ENCODE measurements at places on chromosomes 6 and 20. TPM values are rescaled to one million over a fixed set of nuclear protein-coding genes. Genes with fewer than 3 reads are reported as not detected.

Gene RHAG
- not detected for total RNA-seq

DNA sequence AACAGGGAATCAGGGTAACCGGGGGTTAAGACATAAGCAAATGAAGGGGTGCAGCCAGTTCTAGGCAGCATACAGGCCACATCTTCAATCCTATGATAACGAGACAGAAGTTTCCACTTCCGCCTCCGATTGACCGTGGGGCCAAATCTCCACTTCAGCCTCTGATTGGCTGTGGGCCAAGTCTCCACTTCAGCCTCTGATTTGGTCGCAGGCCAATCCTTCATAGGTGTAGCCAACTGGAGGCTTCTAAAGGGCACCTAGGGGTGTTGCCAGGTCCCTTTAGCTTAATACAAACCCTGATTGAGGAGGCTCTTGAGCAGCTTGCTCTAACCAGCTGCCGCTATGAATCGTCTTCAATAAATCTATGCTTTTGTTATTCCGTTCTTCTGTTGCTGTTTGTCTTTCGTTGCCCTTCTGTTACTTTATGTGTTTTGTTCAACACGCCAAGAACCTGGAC is 2.1 kb upstream of the ERGIC3 start:
- peaks cover 17% of the 10 kb centered on the region for H3K4me1 ChIP-seq
- no peaks in the 10 kb centered on the region for H3K27me3 ChIP-seq
- DNase-seq: peak; percentile 50
- H3K27ac ChIP-seq: peak overlapping the region; percentile 63
- peaks cover 8% of the 10 kb centered on the region for H3K36me3 ChIP-seq
- peak overlapping the region; percentile 32 for H3K4me3 ChIP-seq

Gene VNN1
- total RNA-seq: not detected

Gene HS3ST5
- not detected for total RNA-seq

DNA sequence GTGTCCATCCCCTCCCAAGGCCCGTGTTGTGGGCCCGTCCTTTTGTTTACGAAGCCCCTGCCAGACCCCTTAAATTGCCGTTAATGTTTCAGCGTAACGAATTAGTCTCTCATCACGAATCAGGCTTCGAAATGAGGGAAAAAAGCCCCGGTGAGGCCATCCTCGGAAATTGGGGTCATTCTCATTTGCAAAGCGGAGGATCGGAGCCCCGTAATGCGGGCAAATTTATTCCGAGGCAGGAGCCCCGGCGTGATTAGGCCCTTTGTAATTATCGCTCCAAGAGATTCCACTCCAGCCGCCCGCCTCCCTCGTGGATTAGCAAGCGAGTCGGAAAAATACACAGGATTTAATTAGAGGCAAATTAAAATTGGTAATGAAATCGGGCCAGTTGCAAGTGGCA is 44.9 kb upstream of the MDFI start:
- H3K27me3 ChIP-seq: no peaks in the 10 kb centered on the region
- H3K4me1 ChIP-seq: peaks cover 2% of the 10 kb centered on the region
- no peak for DNase-seq

- H3K4me1 ChIP-seq: peaks cover 66% of the 10 kb centered on the region
- peaks cover 19% of the 10 kb centered on the region for H3K36me3 ChIP-seq
- DNase-seq: no peak
- peak overlapping the region; percentile 54 for H3K4me3 ChIP-seq
Measured at GRCh38 chr6:42032366-42032765, 18.0 kb upstream of the TAF8 start.

Gene XKR7
- not detected for total RNA-seq

GRCh38 chr6:20055916-20056315 is 156.4 kb downstream of the MBOAT1 start:
- no peak overlapping the region for H3K27ac ChIP-seq
- DNase-seq: no peak
- H3K4me1 ChIP-seq: no peaks in the 10 kb centered on the region
- H3K36me3 ChIP-seq: no peaks in the 10 kb centered on the region
- H3K27me3 ChIP-seq: no peaks in the 10 kb centered on the region

DNA sequence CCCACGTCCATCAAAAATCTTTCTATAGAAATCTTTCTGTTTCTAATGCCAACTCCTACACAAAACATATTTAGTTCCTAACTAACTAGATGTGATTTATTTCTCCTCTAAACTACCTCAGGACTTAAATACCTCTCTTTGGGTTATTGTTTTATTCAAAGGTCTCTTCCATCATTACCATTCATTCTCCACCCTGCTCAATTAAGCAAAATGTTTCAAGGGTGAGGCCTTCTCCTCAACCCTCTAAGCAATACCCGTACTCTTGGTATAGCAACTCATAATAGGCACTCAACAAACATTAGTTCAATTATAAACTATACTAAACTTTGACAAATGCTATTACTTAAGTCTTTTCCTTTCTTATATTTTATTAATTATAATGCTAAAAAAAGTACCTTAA is 111.4 kb downstream of the RNGTT start:
- no peak overlapping the region for H3K27ac ChIP-seq
- no peak overlapping the region for H3K4me3 ChIP-seq
- DNase-seq: no peak
- H3K4me1 ChIP-seq: no peaks in the 10 kb centered on the region

- DNase-seq: no peak
- no peaks in the 10 kb centered on the region for H3K4me1 ChIP-seq
- H3K27ac ChIP-seq: no peak overlapping the region
- no peaks in the 10 kb centered on the region for H3K27me3 ChIP-seq
- no peak overlapping the region for H3K4me3 ChIP-seq
Measured at GRCh38 chr6:69438113-69438512, 358.7 kb downstream of the LMBRD1 start.

GRCh38 chr6:26205161-26205624 is 118.0 kb downstream of the HFE start:
- H3K27ac ChIP-seq: no peak overlapping the region
- peaks cover 13% of the 10 kb centered on the region for H3K4me1 ChIP-seq
- no peak overlapping the region for H3K4me3 ChIP-seq
- no peaks in the 10 kb centered on the region for H3K27me3 ChIP-seq
- H3K36me3 ChIP-seq: peaks cover 4% of the 10 kb centered on the region

Gene LCA5
- total RNA-seq: 0.07 TPM

DNA sequence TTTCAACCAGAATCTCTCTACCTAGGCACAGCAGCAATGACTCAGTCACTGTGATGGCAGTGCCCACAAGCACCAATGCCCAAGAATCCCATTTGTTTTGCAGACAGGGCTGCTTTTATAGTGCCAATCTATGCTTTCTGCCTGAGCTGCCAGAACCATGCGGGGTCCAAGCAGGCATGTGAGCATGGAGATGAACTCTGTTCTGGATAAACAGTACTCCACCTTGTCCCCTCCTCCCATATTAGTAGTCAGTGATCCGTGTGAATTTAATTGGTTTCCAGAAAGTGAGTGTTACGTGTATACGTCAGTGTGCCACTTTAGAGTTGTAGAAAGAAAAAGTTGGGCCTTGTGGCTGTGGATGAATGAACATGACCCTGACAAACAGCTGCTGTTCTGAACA is 79.4 kb downstream of the SASH1 start:
- H3K4me3 ChIP-seq: no peak overlapping the region
- no peak for DNase-seq
- H3K36me3 ChIP-seq: no peaks in the 10 kb centered on the region
- H3K4me1 ChIP-seq: no peaks in the 10 kb centered on the region
- peaks cover 9% of the 10 kb centered on the region for H3K27me3 ChIP-seq

DNA sequence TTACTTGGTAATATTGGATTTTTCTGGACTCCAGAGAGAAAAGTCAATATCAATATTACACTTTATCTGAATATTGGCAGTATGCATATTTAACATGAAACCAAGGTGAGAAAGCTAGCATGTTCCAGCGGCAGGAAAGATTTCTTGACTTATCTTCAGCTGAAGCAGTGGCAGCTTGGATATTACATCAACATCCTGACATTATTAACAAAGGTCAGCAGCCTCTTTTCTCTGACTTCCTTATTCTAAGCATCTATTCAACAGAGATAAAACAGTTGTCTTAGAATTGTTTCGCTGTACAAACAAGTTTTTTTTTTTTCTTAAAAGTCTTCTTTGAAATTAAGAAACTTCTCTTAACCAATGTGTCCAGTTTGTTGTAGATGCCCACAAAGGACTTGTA is 11.8 kb downstream of the DCBLD1 start:
- H3K4me1 ChIP-seq: peaks cover 11% of the 10 kb centered on the region
- no peak overlapping the region for H3K4me3 ChIP-seq
- no peaks in the 10 kb centered on the region for H3K27me3 ChIP-seq
- no peak for DNase-seq

DNA sequence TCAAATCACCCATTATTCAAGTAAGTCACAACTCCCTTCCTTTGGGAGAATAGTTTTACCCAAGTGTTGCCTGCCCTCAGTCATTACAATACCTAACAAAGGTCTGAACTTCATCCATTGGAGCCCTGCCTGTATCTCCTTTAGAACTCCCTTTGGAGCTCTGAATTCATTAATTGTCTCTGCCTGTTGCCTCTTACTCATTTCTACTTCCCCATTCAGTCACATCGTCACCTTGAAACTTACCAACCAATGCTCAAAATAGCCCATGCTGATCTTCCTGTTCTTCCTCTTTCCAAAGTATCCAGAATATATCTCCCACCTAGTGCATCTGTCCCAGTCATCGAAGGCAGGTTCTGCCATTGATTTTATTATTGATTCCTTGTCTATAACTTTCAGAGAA is 120.7 kb upstream of the ADGRF1 start:
- H3K4me3 ChIP-seq: no peak overlapping the region
- no peaks in the 10 kb centered on the region for H3K36me3 ChIP-seq
- H3K4me1 ChIP-seq: no peaks in the 10 kb centered on the region
- no peak for DNase-seq

Gene KCNK16
- not detected for total RNA-seq

GRCh38 chr6:165854863-165855593 is 192.0 kb upstream of the PDE10A start:
- no peaks in the 10 kb centered on the region for H3K36me3 ChIP-seq
- H3K4me3 ChIP-seq: no peak overlapping the region
- H3K4me1 ChIP-seq: peaks cover 3% of the 10 kb centered on the region
- peaks cover 50% of the 10 kb centered on the region for H3K27me3 ChIP-seq
- no peak overlapping the region for H3K27ac ChIP-seq

GRCh38 chr20:53903652-53903987 is 166.8 kb downstream of the BCAS1 start:
- no peak overlapping the region for H3K4me3 ChIP-seq
- no peaks in the 10 kb centered on the region for H3K36me3 ChIP-seq
- H3K27me3 ChIP-seq: no peaks in the 10 kb centered on the region

DNA sequence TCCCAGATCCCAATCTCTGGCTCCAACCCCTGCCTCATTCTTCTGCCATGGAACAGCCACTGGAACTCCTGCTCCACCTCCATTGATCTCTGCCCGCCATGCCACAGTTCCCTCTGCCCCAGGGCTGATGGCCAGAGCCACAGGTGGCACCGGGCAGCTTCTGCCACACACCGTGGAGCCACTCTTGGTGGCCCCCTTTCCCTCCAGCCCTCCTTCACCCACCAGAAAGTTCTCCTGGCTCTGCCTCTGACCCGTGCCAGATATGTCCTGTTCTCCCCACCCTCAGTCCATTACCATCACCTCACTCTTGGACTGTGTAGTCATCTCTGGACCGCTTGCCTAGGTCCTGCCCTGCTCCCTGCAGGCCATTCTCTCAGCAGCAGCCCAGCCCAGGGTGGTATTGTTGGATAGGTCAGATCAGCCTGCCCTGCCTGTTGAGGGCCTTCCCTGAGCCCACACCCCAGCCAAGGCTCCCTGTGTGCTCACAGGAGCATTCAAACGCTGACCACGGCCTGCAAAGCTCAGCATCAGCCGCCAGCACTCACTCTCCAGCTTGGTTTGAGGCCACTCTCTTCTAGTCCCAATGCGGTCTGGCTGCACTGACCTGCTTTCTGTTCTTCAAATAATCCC is 16.8 kb upstream of the SYNDIG1 start:
- H3K36me3 ChIP-seq: no peaks in the 10 kb centered on the region
- no peak overlapping the region for H3K27ac ChIP-seq
- H3K4me1 ChIP-seq: peaks cover 4% of the 10 kb centered on the region
- no peak for DNase-seq
